Caki2 (cell line): ENCODE measurements at places on chromosomes 6 and 20.

DNA sequence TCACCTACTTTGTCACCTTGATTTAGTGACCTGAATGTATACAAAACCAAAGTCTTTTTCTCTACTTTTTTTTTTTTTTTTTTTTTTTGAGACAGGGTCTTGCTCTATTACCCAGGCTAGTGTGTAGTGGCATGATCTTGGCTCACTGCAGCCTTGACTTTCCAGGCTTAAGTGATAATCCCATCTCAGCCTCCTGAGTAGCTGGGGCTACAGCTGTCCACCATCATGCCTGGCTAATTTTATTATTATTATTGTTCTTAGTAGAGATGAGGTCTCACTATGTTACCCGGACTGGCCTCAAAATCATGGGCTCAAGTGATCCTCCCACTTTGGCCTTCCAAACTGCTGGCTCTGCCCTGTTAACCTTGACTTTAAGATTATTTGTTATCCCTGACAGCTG is 37.5 kb downstream of the CRISP2 start:
- no peak for DNase-seq

GRCh38 chr6:1263039-1263849 is 48.7 kb upstream of the FOXQ1 start:
- DNase-seq = no peak

GRCh38 chr6:155244434-155244833 is 19.4 kb upstream of the CLDN20 start:
- DNase-seq = no peak

DNA sequence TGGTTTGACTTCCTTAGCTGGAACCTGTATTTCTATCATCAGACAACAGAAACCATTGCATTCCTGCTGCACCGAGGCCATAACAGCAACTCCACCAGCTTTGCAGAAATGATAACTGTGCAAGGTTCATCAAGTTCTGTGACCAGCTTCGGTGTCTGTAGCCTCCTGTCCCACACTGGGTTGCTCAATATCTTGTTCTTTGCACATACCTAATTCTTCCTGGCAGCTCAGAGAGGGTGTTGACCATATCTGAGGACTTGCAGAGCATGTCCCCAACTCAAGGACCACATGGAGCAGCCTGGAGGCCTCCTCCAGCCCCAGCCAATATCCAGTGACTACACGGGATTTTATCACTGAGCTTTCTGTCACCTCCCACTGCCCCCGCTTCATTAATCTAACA is 59.3 kb upstream of the SCAF8 start:
- no peak for DNase-seq

GRCh38 chr6:56144538-56145324 is 102.6 kb downstream of the COL21A1 start:
- no peak for DNase-seq

DNA sequence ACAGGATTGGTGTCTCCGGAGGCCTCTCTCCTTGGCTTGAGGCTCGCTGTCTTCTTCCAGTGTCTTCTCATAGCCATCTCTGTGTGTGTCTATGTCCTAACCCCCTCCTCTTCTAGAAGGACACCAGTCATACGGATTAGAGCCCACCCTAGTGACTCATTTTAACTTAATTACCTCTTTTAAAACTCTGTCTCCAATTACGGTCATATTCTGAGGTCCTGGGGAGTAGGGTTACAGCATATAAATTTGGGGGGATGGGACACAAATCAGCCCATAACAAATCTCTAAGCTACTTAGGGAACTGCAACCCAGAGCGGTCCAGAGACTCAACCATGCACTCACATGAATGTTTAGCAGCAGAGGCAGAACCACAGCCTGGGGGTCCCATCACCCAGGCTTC is 56.1 kb upstream of the SASH1 start:
- no peak for DNase-seq

DNA sequence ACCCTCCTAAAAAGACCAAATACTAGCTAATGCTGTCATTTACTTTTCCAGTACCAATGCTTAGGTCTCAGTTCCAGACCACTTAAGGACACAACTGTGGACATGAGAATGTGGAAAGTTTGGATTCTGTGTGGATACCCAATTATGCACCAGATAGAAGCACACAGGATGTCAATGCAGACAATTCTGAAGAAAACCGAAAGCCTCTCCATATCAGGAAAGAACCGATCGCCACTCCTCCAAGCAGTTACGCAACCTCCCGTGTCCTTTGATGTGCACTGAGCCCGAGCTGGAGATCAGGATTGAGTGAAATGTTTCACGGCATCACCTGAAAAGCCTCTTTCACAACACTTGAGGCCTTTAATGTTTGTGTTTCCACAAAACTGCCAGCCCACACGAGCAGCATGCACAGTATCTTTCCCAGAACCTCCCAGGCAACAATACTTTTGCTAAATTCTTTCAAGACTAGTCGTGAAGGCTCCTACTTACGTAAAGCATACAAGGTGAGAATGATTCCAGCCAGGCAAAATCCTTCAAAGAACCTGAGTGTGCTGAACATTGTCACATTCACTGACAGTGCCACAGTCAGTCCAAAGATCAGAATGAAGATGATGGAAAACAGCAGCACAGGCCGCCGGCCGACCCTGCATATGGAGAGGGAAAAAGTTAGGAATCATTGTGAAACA is 47.0 kb downstream of the SLC22A23 start:
- no peak for DNase-seq

GRCh38 chr20:1118004-1118335 is 432 bp upstream of the PSMF1 start:
- DNase-seq = no peak

DNA sequence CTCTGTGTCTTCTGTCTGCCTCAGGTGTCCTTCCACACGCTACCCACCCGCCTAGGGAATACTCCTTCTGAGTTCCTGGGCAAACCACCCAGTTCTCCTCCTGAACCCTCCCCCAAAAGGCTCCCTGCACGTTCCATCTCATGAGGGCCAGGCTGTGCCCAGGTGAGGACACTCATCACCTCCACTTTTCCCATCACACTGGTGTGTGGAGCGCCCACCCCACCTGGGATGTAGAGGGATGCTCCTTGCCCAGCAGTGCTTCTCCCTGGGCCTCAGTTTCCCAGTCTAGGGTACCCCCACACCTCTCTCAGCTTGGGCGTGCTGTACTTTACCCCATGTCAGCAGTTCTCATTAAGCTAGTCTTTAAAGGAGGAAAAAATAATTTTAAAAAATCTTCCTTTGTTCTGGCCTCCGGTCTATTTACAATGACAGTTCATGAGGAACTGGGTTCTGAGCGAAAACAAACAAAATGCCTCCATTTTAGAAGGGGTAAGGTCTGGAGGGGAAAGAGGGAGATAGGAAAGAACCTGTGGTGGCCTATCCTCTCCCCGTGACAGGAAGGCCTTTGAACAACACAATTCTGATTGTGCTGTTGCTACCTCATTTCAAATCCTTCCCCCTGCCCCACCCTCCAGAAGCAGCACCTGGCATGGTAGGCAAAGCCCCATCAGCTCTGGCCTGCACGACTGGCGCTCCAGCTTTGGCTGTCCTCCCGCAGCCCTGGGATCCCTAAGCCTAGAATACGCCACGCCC is 1.7 kb upstream of the C20orf203 start:
- no peak for DNase-seq
